ENCODE measurements at places on chromosomes 11 and 22. TPM values are rescaled to one million over a fixed set of nuclear protein-coding genes. Genes with fewer than 3 reads are reported as not detected.

ARHGEF17 gene
- 97.7 TPM for polyA plus RNA-seq

- DNase-seq = no peak
Observed at GRCh38 chr11:63614136-63614671, at the start of gene PLAAT3. TSS of gene PLAAT3 (minus strand) at chr11:63614433. CDS start at chr11:63614014, 419 bp downstream.

- peak; percentile 65 for DNase-seq
Observed at GRCh38 chr22:31504282-31504681, 7.9 kb downstream of the SFI1 start.

VWA5A gene
- 4.7 TPM for polyA plus RNA-seq

OR10A6 gene
- polyA plus RNA-seq = 0.19 TPM

DNA sequence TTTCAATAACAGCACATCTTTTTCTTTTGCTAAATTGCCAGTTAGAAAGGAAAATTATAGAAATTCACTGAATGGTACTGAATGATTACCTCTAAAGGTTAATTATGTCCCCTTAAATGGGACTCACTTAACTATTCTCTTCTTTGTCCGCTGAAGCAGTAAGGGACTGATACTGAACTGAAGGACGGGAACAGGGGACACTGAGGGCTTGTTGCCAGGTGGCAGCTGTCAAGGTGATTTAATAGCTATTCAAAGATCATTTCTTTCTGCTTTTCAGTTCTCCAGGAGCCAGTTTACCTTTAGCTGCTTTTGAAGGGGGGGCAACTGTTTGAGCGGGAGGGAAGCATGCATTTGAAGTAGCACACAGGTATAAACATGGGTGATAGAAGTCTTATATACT, 325.4 kb upstream of the CCDC90B start:
- DNase-seq = no peak

DNA sequence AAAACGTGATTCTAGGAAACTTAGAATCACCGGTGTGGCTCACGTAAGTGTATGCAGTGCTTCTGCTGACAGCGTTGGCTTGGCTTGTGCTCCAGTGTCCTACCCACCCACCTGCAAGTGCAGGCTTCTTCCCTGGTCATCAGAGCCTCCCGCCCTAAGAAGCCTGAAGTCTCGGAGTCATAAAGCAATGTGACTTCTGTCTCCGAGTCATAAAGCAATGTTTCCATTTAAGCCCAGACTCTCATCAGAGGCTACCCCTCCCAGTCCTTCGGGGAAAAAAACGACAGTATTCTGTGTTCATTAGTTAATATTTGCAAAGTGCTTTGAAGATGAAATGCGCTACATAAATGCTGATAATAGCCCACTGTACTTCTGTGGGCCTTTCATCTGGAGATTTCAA, 293.8 kb downstream of the OPCML start:
- DNase-seq = no peak

HORMAD2 gene
- polyA plus RNA-seq = not detected

- DNase-seq = peak; percentile 60
Observed at GRCh38 chr11:128767591-128768001, 73.7 kb downstream of the FLI1 start.

GRCh38 chr22:37633089-37633624, 6.3 kb upstream of the SH3BP1 start:
- DNase-seq = no peak

DNA sequence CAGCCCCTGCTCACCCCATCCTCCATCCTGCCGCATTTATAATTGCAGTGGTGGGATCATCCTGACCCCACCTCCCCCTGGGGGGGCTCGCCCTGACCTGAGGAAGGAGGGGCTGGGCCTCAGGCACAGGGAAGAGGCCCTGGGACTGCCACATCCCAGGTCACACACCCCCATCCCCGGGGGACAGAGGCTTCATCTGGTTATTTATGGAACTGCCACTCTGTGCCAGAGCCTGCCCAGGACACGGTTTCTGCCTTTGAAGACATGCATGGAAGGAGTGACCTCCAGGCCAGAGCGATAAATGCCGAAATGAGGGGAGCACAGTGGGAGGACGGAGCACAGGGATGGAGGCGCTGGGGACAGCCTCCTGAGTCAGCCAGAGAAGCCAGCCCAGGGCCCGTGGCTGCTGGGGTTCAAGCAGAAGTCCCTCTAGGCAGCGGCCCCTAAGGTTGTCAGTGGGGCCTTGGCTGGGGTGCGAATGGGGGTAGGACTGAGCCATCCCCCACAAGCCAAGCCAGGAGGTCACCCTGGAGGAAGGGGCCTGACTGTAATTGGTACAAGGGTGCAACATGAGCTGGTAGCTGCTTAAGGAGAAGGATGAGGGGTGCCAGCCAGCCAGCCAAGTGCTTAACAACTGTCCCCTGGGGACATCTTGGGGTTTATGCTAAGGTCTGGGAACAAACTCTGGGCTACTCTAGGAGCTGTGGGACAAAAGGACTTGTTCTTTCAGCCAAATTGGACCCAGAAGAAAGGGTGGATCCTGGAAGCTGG, 51.4 kb upstream of the SHISAL1 start:
- DNase-seq = no peak

HBE1 gene
- 12.7 TPM for polyA plus RNA-seq

DNA sequence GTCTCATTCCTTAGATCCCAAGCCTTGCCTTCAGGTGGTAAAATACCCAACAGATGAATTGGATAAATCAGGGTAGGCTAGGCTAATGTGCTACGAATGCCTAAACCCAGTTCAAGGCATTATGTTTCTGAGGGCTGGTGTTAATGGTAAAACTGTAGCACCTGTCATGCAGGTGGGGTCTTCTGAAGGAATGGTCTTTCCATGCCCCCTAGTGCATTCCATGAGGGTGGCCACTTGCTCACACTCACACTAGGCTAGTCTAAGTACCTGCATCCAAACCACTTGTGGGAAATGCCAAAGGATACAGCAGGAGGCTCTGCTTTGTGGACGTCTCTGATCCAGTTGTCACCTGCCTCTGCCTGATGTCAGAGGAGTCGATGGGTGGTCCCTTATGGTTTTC, 24.2 kb upstream of the UCP3 start:
- DNase-seq = no peak

DNA sequence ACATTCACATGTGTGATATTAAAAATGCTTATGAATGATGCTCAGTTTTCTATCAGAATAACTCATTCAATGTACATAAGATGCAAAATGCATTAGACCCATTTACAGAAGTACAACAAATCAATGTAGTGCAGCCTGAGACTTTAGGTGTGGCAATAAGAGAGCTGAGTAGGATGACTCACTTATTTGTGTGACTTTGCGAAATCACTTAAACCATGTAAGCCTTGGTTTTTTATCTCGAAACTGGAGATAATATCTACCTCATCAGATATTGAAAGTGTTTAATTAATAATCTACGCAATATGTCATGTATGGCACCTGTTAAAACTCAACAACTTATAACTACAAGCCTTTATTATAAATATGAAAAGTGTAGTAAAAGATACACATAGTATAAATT, 105.7 kb upstream of the LUZP2 start:
- peak; percentile 87 for DNase-seq

TXN2 gene
- 166 TPM for polyA plus RNA-seq

GRCh38 chr11:16897470-16898061, 116.6 kb downstream of the PLEKHA7 start:
- DNase-seq = no peak

GRCh38 chr11:78072455-78072854, 7.2 kb downstream of the NDUFC2 start:
- no peak for DNase-seq

DNA sequence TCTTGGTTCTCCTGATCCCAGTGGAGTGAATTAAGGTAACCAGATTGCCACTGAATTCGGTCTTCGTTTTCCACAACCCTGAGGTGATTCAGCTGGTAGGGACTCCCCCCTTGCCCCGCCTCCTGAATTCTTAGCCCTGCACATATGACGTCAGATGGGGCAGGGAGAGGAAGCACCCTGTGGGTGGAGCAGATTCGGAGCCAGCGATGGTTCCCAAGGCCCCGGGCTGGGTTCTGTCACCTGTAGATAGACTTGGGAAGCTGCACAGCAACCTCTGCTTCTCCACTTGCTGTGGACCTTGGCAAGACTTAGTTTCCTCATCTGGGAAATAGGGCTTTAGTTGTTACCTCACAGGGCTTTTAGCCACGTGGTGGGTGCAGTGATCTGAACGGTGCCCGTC, 67.8 kb downstream of the CTTN start:
- DNase-seq = peak; percentile 15

DNA sequence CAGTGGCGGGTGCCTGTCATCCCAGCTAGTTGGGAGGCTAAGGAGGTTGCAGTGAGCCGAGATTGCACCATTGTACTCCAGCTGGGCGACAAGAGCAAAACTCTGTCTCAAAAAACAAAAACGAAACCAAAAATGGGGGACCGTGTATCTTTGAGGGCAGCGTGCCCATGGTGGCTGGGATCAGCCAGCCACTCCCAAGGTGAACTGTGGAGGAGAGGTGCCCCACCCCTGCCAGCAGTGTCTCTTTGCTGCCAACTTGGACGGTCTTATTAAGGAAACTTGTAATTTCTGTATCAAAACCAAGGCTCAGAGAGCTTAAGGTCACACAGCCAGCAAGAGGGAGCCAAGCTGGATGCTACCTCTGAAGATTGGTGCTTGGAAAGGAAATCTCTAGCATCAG, 147.7 kb downstream of the CACNA1I start:
- no peak for DNase-seq

- DNase-seq = peak; percentile 84
Observed at GRCh38 chr11:6693342-6694228, 10.4 kb upstream of the MRPL17 start.

MMP8 gene
- polyA plus RNA-seq = 0.11 TPM

GRCh38 chr11:126702165-126702720, 298.3 kb downstream of the KIRREL3 start:
- DNase-seq = peak; percentile 38

OR2AG2 gene
- 0.22 TPM for polyA plus RNA-seq

BIRC3 gene
- polyA plus RNA-seq = 1.3 TPM

KRTAP5-7 gene
- polyA plus RNA-seq = not detected

DNA sequence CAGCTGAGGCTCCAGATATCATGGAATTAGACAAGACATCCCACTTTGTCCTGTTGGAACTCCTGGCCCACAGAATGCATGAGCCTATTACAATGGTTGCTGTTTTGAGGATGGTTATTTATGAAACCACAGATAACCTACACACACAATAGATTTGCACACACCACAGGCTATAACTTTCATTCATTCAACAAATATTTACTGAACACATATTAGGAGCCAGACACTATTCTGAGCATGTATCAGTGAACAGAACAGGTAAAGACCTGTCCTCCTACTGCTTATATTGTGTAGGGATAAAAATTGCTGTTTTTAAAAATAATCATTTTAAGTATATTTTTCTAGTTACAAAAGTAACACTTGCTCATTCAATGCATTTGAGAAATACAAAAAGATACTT, 13.4 kb upstream of the LDLRAD3 start:
- no peak for DNase-seq

DNA sequence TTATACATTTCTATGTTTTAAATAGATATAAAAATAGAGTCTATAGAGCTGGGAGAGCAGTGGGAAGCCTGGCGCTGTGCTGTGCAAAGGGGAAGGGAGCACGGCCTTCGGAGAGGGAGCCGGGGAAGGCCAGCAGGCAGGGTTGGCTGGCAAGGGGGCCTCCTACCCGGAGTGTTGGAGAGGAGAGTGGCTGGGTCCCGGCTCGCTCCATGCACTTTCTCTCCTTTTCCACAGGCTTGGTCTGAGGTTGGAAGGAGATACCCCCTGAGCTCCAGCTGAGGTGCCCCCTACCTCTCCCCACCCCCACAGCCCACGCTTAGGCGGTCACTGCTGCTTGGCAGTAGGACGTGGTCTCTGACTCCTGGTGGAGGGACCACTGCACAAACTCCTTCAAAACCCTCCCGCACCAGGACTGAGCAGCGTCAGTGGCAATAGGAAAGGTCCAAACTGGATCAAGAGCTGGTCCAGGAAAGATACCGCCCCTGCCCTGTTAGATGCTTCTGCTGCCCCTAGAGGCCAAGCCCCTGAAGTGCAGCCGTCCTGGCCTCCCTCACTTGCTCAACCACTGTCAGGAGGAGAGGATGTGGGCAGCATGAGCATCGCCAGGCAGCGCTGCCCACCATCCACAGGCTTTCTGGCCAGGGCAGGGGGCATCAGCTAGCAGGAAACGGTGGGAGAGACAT, 52.9 kb downstream of the SYT13 start:
- peak; percentile 37 for DNase-seq

OR5AS1 gene
- not detected for polyA plus RNA-seq

DNA sequence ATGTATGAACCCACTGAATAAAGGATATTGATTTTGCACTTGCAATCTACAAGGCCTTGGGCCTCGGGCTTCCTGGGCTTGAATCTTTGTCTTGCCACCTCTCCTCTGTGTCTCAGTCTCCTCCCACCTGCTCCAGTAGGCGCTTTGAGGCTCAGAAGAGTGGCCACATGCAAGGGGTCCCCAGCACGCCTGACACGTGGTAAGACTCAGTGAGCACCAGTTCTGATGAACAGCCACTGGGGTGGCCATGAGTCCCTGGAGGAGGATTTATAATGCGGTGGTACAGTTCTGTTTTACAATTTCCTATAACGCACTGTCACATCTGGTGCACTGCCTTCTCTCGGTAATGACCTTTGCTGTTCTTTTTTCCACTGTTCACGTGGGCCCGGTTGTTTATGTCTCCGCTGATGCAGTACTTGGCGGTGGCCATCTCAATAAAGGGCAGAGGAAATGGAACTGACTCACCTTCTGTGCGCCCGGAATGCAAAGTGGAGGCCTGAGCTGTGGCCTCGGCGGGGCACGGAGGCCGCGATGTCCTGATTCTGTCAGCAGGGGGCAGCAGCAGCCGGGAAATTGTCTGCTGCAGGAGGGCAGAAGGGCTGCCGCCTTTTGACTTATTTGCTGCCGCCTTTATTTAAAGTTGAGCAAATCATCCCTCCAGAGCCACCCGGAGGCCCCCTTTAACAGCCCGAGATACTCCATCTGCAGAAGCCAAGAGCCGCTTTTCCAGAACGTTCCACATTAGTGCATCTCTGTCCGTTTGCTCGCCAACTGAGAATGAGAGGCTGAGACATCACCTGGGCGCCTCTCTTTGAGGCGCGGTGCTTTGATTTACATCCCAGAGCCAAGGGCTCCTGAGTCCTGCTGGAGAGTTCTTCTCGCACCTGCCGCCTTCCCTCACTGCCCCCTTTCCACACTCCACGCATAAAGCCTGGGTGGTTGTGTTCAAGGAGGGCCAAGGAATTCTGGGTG, 6.0 kb upstream of the IFT27 start:
- peak; percentile 92 for DNase-seq

GRCh38 chr11:95108159-95108611, 18.5 kb downstream of the ENDOD1 start:
- DNase-seq = peak; percentile 34
